Stimulated activated CD4-positive, alpha-beta T cell treated with anti-CD3 and anti-CD28 coated beads, Interleukin-1b, Interleukin-23, amount 100 ng/mL, for 24 hours (primary cell): ENCODE measurements at places on chromosomes 11 and 22.

GRCh38 chr11:60700689-60701468 lies 1.5 kb downstream of the MS4A8 start:
- no peak for DNase-seq

DNA sequence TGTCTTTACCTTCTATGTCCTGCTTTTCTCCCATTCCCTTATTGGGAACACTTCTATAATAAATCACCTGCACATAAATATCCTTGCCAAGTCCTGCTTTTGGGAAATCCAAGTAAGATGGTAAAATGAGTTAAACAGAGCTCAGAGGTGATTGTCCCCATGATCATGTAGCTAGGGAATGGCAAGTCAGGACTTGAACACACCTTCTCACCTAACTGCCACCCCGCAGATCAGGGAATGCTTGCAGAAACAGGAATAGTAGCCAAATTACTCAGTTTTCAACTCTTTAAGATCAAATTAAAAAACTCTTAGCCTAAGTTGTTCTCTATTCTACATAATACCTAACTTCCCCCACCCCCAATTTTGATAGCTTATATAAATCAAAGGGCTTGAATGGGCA lies 16.0 kb downstream of the OOSP3 start:
- DNase-seq: no peak

DNA sequence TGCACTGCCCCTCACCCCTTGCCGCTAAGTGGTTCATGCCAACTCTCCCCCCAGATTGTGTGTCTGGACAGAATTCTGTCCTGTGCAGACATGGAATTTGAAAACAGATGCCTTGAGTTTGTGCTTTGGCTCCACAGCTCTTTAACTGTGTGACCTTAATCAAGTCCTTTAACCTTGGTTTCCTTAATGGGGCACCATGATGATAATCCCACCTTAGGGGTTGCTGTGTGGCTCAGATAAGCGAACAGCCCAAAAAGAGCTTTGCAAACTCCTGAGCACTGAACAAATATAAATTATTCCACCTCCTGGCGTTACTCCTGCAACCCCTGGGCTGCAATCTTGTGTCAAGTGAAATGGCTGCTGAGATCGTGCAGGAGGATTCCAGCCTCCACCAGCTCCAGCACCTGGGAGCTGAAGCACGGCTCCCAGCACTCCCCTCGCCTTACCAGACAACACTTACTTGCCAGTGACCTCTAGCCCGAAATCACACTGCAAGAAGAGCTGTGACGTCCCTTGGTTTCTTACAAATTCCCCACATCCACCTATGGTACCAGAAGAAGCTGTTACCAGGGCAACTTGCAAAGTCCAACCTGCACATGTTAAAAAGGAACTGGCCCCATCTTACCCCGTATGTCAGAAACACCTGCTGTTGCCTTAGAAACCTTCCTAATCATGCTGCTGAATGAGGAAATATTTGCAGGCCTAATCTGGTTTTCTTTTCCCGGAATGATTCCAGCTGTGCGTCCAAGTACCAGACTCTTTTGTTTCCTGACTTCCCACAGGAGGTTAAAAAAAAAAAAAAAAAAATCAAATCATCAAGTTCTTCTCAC lies 13.2 kb downstream of the VPS37C start:
- no peak for DNase-seq

DNA sequence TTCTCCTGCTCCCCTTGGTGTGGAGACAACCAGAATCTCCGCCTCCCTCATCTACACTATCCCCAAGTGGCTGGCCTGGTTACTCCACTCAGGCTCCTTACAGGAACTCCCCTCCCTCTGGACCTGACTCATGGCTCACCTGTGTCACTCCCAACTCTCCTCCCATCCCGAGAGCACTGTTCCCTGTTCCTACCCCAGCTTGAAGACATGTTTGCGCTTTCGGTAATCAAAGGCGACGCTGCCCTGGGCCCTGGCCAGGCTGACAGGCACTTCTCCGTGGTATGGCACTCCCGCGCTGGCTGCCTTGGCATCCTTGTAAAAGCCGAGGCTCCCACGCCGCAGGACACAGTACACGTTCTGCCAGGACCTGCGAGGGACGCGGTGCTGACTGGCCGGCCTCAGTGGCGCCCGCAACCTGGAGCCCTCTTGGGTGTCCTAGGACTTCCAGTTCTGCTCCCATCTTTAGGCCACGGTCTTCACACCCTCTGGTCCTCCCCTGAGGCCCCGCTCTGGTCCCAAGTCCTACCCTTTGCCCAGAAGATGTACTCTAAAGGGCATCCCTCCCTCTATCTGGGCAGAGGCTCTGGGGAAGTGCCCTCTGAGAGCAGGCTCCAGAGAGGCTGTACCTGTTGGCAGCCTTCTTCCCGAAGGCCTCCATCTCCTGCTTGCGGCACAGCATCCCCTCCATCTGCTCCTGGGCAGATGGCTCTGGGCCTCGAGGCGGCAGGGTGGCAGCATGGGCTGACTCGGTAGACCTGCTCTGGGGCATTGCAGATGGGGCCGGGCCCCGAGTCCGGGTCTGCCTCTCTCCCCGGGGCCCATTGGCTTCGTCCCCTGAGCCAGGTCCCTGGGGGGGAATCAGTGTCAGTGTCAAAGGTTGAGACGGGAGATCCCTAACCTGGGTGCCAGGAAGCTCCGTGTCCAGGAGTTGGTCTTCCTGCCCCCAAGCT lies 9.4 kb upstream of the RBM4B start:
- no peak for DNase-seq

- no peak for DNase-seq
These were observed 26.8 kb upstream of the MGAT3 start for GRCh38 chr22:39429916-39430575.

- DNase-seq: no peak
These were observed 10.5 kb downstream of the HYOU1 start for GRCh38 chr11:119046489-119046888.

DNA sequence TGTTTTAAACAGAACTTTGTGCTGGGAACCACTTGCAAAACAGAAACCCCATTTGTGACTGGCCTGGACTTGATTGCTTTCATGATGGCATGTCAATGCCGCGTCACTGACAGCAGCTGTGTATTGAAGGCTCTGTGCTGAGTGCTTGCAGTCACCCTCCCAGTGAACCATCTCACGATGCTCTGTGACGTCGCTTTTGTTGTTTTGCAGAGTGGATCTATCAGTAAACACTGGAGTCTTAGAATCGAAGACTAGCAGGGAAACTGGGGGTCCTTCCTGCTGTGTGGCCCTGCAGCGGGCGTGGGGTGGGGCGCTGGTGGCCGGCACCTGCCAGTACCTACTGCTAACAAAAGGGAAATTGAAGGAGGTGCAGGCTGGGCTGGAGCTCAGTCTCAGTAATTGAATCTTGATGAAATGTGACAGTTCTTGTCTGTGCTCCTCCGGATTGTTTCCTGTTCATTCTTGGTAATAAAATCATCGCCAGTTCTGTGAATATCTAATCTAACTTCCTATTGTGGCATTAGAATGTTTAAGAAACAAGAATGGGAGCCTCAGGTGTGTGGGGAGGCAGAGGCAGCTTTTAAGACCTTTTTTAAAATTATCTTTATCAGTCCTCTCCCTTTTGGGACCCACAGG lies 50.5 kb upstream of the PARVG start:
- DNase-seq: no peak
